Type B pancreatic cell (in vitro differentiated cells): ENCODE measurements at places on chromosomes 2 and 18.

DNA sequence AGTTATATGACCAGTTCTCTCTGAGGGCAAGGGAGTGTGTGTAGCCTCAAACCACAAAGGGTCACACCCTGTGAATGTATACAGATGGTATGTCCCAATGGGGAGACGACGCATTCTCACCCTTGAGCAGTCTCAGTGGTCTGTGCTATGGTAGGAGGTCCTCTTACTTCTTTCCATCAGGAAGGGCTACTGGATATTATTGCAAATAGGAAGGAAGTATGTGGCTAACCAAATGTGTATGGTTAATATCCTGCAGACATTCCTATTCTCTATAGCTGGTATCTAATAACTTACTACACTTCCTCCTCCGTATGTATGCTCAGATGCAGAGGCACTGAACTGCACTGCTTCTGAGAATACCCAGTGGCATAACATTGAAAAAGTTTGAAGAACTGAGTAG lies 306.7 kb upstream of the CCDC68 start:
- no peak for DNase-seq

- DNase-seq = no peak
Measured at GRCh38 chr18:77754475-77755044, 504.9 kb downstream of the GALR1 start.

- no peak for DNase-seq
Measured at GRCh38 chr2:23376972-23377371, 8.0 kb upstream of the KLHL29 start.

DNA sequence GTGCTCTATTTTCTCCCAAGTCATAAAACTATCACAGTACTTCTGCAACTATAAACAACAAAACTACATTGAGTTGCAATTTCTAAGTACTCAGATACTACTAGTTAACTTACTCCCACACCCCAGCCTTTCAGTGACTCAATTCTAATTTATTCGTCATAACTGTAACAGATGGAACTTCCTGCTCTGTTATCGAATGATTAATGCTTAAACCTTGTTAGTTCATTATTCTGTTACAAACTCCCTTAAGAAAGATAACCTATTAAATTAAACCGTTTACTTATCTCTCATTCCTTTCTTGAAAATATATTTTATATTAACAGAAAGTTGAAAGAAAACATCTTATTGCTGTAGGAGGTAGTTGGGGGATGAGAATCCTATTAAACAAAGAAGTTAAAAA lies 17.0 kb downstream of the TNFAIP6 start:
- DNase-seq = no peak

GRCh38 chr2:155151472-155151871 lies 453.0 kb downstream of the KCNJ3 start:
- DNase-seq = no peak

GRCh38 chr2:240478346-240479110 lies 43.1 kb downstream of the GPC1 start:
- no peak for DNase-seq

DNA sequence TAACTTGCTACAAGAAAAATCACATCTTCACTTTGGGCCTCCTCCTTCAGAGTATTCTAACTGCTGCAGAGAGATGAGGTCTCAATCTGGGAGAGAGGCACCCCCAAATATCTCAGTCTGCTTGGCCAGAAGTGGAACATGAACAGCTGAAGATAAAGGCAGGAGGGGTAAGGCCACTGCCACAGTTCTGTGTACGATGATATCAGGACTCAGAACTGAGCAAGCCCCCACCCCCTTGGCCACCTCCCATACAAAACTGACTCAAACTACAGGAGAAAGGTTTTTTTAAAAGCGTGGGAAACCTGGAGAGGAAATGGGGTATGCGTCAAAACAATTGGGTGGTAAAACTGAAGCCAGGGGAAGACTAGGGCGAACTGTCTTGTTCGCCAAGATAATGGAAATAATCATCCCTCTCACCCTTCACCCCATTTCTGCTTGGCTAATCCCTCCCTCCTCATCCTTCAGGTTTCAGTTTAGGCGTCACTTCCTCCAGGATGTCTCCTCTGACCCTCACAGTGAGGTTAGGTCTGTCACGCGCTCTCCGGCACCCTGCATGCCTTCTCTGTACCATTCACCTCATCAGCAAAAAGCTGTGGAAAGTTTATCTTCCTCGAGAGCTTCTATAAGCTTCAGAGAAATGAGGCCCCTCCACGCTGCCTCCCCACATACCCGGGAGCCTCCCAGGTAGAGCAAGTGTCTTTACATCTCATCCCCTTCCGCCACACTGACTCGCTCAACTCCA lies 64.4 kb downstream of the SFXN5 start:
- no peak for DNase-seq

- DNase-seq = no peak
Measured at GRCh38 chr2:102294802-102295489, 16.4 kb upstream of the IL1RL1 start.

GRCh38 chr2:15303874-15304273 lies 257.3 kb downstream of the NBAS start:
- DNase-seq = no peak

- DNase-seq = no peak
Measured at GRCh38 chr2:76625101-76625500, 897.1 kb downstream of the LRRTM4 start.

- no peak for DNase-seq
Measured at GRCh38 chr2:30480703-30481322, 33.8 kb downstream of the LCLAT1 start.

DNA sequence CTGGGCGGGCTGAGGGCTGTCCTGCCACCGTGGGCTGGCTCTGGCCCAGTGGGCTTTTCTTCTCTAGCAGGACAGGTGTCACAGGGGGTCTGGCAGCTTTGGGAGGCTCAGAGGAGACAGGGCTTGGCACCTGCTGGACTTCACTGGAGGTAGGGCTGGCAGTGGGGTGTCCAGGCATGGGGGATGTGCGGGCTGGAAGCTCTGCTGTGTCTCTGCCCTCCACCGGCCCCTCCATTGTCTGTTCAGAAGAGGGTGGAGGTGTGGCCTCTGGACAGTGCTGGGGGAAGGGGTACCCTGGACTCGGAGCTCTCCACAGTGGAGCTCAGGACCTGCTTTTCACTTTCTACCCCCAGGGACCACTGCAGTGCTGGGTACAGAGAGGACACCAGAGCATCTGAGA lies 9.2 kb downstream of the PTPRN start:
- no peak for DNase-seq

GRCh38 chr2:139357972-139358371 lies 577.8 kb upstream of the NXPH2 start:
- DNase-seq = no peak

DNA sequence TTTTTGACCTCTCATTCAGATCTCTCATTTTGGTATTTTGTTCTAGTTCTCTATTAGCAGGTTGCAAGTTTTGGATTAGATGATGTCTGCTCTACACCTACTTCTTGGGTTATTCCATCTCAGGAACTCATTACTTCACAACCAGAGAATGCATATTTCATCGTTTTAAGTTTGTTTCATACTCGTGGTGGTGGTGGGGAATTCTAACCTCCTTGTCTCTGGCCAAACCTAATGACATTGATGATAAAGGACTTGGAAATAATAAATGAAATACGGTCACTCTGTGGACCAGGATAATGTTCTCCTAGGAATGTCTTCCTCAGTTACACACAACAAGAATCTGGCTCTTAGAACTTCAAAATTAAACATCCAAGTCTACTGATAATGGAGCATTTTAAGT lies 115.2 kb downstream of the CDC42EP3 start:
- DNase-seq = no peak

DNA sequence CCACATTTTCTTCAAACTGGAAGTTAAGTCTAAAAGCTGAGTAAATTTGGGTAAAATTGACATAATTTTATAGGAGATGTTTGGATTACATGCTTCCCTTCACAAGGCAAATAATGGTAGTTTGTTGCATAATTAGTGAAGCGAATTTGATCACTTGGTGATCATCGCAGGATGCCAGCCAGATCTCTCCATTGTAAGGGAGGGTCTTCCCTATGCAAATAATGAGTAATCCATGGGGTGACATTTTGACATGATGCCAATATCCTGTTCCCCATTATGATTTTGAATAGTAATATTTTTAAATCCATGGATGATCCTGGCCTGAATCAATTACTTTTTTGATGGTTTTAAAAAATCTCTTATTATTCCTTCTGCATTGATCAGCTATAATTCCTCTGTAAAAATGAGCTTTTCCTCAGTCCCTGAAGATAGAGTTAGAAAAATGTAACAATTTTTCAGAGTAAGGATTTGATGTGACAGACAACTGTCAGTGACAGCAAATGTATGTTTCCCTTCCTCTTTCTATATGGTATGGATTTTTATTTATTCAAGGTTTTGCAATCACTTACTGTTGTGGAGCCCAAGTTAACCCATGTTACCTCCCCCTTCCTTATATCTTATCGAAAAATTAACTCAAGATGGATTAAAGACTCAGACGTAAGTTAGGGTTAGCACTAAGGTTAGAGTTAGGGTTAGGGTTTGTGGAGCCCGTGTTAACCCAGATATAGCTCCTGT lies 21.4 kb downstream of the CCL20 start:
- no peak for DNase-seq

DNA sequence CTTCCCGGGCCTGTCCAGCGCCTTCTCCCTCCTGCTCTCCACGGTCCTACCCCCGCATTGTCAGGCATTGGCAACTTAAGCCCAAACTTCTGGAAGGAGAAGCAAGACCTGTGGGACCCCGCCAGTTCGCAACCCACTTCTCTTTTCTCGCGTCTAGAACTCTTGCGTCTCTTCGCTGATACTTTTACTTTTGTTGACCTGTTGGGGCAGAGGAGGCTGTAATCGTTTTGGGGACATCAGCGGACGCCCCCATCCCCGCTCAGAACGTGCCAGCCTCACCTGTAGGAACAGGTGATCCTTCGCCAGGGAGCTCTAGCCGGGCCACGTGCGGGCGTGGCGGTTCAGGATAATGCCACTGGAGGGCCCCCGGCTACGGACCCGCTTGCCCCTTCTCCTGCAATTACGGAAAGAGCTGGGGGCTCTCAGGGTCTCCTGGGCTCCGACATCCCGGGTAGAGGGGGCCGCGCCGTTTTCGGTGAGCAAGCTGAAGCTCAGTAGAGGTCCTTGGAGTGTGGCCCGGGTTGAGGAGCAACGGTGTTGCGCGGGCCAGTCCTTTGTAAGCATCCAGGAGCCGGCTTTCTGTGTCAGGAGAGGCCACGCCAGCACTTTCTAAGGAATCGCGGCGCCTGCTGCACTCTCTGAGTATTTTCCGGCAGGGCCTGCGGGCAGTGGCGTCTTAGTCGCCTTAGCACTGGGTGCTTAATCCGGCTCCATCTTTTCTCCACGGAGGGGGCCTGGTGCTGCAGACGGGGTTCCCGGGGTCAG lies 1.6 kb downstream of the MTCL1 start:
- no peak for DNase-seq

- DNase-seq = no peak
Measured at GRCh38 chr2:98935111-98935770, 784 bp downstream of the CRACDL start.
